ENCODE measurements at places on chromosomes 16 and 17.

DNA sequence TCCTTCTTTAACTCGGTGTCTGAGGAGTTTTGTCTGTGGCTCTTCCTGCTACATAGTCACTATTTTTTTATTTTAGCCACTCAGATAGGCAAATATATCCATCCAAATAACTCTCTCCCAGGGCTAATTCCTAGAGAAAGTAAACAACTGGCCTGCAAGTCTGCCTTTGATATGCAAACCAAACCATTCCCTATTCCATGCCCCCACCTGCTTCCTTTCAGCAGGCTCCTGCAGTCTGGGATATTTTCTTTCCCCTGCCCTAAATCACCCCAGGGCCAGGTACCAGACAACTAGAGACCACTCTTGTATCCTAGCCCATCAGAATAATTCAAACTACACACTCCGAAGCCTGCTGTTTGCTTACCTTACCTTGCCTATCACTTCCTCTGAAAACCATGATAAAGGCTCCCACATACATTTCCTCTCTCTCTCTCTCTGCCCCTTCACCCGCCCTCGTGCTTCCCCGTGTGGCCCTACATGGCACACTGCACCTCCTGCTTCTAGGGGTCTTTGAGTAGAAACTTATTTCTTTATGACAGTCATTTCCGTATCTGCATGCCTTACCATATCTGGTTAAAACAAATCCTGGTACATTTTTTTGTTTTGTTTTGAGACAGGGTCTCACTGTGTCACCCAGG, 8.3 kb downstream of the CD300H start:
- DNase-seq, result no peak

- no peak for DNase-seq
Measured at GRCh38 chr17:31908386-31908785, 6.9 kb upstream of the UTP6 start.

- DNase-seq, result no peak
Measured at GRCh38 chr17:80619535-80620235, 75.0 kb downstream of the RPTOR start.

- no peak for DNase-seq
Measured at GRCh38 chr17:35627417-35627816, 40.3 kb downstream of the AP2B1 start.

GRCh38 chr17:76497979-76498875, 3.0 kb downstream of the RHBDF2 start:
- peak; percentile 87 for DNase-seq

DNA sequence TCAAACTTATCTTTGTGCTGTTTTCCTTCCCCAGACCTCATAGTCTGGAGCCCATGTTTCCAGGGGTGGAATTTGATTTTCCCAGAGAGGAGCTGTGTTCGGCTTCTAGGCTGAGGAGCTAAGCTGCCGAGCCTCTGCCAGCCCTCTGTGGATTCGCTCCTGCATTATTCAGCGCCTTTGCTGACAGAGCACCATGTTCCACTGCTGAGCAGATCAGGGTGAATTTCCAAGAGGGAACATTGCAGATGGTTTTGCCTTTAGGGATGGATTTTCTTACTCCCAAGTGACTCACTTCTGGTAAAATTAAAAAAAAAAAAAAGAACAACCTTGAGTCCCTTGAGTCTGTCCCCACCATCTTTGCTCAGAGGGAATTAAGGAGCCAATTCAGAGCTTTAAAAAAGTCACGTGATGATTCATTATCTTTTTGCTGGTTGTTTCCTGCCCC, 229.5 kb downstream of the PRKCA start:
- DNase-seq, result no peak

DNA sequence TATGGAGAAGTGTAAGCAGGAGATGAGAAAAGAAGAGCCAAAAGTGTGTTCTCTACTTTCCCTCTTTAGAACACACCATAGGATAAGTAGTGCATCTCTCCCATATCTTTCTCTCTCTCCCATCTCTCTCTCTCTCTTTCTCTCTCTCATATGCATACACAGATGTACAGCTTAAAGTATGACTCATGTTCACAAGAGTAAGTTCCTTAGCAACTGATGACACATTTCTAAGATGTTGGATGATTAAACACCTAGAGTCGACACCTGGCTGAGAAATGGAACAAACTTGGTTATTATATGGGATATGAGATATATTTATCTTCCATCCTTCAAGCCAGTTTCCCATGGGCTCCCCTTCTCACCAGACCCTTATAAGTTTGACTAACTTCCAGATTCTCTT, 113.5 kb downstream of the TMEM132E start:
- DNase-seq, result no peak
